ENCODE measurements at places on chromosomes 2 and 18. TPM values are rescaled to one million over a fixed set of nuclear protein-coding genes. Genes with fewer than 3 reads are reported as not detected.

Gene SKOR2
- total RNA-seq: not detected

Gene SOWAHC
- 13.0 TPM for total RNA-seq

Gene SPHKAP
- not detected for total RNA-seq

Gene RESP18
- total RNA-seq: not detected

Gene LYG1
- 1.00 TPM for total RNA-seq

- no peaks in the 10 kb centered on the region for H3K27me3 ChIP-seq
- no peaks in the 10 kb centered on the region for H3K36me3 ChIP-seq
- no peak overlapping the region for H3K4me3 ChIP-seq
- no peak overlapping the region for H3K27ac ChIP-seq
- no peaks in the 10 kb centered on the region for H3K4me1 ChIP-seq
Observed at GRCh38 chr2:151907286-151908203, 79.3 kb upstream of the ARL5A start.

- no peaks in the 10 kb centered on the region for H3K27me3 ChIP-seq
- H3K4me1 ChIP-seq: peaks cover 4% of the 10 kb centered on the region
- no peak for DNase-seq
- H3K27ac ChIP-seq: no peak overlapping the region
- no peaks in the 10 kb centered on the region for H3K36me3 ChIP-seq
Observed at GRCh38 chr2:85999061-85999831, 106.4 kb downstream of the POLR1A start.

DNA sequence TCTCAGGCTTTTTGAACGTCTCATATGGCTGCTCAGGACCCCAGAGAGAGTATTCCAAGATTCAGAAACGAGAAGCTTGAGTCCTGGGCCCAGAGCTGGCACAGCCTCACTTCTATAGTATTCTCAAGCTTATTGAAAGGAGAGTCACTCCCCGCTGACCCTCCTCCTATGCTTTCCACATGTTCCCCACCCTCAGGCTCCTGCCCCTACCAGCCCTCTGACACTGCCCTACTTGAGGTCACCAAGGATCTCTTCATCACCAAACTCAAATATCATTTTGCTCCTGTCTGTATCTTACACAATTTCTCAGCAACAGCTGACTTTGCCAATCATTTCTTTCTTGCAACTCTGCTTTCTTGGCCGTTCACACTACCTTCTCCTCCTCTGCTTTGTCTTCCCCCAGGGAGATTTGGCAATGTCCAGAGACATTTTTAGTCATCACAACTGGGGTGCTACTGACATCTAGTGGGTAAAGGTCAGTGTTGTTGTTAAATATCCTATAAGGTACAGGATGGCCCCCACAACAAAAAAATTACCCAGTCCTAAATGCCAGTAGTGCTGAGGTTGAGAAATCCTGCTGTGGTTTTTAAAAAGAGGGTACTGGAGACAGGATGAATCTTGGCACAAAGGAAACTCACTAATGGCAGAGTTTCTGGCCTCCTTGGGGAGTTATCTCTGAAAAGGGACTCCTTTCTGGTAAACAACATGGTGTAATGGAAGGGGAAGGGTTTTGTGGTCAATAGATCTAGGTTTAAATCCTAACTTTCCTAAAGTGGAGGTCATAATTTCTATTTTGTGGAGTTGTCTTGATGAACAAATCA is 26.9 kb upstream of the INSIG2 start:
- H3K27ac ChIP-seq: no peak overlapping the region
- no peak for DNase-seq
- no peaks in the 10 kb centered on the region for H3K36me3 ChIP-seq
- H3K4me1 ChIP-seq: no peaks in the 10 kb centered on the region
- no peaks in the 10 kb centered on the region for H3K27me3 ChIP-seq

DNA sequence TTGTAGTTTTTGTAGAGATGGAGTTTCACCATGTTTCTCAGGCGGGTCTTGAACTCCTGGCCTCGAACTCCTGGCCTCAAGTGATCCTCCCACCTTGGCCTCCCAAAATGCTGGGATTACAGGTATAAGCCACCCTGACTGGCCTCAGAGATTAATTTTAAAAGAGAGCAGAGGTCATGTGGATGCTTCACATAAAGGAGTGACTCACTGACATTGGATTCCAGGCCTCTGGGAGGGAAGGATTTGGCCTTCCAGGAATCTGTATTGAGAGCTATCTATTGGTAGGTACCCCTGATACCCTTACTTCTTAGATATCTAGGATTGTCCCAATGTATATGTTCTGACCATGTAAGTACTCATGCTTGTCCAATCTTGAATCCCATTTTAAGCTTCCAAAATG is 138.4 kb downstream of the FAM161A start:
- H3K36me3 ChIP-seq: no peaks in the 10 kb centered on the region
- DNase-seq: no peak
- no peak overlapping the region for H3K4me3 ChIP-seq
- no peak overlapping the region for H3K27ac ChIP-seq

- H3K4me3 ChIP-seq: no peak overlapping the region
- no peaks in the 10 kb centered on the region for H3K4me1 ChIP-seq
Observed at GRCh38 chr2:20174410-20174809, 50.5 kb downstream of the SDC1 start.

All from right lobe of liver (tissue), 6 donors.